ENCODE measurements at places on chromosomes 2 and 18.

- DNase-seq = no peak
Measured at GRCh38 chr2:98573426-98573825, 34.9 kb downstream of the COA5 start.

DNA sequence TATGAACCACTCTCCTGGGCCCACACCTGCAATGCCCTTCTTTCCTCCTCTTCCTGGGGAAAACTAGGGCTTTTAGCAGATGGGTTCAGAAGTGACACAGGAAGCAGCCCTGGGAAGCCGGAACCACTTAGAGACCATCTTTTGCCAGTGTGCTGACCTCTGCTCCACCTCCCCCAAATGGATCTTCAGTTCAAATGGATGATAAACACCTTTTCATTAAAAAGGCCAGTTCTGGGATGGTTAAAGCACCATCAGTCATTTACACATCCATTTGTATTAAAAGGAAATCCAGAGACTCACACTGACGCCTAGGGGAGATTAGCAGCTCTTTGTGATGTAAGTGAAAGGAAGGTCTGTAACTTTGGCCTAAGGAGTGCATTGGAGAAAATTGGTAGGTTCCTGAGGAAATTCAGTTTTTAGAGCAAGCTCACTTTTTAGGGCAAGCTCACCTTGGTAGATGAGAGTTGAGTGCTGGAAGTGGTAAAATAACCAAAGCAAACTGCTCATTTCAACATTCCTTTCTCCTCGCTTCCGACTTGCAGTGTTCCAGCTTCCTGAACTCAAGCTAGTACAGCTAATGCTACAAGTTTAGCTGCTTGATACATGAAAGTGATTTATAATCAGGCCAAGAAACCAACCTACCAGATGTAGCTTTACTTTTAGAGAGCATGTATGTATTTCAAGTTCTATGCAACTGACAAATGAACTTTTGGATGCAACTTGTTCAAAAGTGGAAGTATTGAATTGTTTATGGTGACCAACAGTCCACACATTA, 47.7 kb downstream of the ACTR2 start:
- no peak for DNase-seq

GRCh38 chr18:40673150-40673549, 1281.9 kb upstream of the PIK3C3 start:
- DNase-seq = no peak

DNA sequence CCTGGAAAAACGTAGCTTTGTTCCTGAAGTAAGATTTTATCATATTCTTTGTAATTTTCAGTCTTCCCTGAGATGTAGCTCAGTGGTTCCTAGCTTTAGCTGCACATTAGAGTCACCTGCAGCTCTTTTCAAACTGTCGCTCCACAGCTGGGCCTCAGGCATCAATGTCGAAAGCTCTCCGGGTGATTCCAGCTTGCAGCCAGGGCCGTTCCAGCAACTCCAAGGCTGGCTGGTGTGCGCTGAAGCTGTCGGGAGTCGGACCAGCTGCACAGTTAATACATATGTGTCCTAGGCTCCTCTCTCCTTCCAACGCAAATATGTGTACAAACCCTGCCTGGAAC, 609 bp upstream of the ZNF2 start:
- no peak for DNase-seq

GRCh38 chr2:160916300-160916699, 243.9 kb upstream of the TANK start:
- DNase-seq = no peak
